ENCODE measurements at places on chromosomes 3 and 15.

GRCh38 chr3:186544281-186544680, at the start of gene CRYGS:
Gene CRYGS, minus strand, starts transcription at chr3:186544380. Its CDS starts 54 bp downstream, at chr3:186544326.
- DNase-seq, result no peak

DNA sequence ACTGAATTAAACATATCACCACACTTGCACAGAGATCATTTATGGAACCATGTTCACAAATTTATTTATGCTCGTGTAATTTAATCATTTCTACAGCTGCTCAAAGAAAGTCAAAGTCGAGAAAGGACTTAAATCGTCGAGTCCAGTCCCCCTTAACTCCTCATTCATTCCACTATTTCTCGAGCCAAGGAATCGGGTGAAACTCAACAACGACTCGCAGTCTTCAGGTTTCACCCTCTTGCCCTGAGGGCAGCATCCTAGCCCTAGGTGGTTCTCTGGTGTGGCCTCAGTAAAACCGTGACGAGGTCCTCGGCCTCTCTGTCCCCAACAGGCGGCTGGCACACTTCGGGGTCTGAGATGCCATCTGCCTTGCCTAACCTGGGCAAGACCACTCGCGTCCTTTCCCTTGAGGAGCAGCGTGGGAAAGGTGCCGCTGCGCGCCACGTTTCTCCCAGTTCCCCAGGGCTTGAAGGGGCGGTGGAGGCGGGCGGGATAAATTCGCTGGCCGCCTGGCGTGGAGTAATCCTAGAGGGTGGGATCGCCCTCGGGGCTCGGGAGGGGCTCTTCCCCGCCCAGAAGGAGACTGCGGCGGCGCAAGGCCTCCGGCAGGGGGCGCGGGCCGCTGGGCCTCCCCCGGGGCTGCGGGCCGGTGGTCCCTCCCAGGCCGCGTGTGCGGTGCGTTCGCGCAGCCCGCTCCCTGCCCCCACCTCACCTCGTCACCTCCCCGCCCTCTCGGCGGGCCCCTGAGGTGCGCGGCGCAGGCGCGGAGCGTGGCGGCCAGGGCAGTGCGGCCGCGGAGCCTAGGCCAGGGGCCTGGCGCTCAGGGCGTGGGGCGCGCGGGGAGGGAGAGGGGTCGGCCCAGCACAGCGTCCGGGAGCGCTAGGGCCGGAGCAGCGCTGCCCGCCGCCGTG, at the start of gene ZNF639:
Gene ZNF639, plus strand, starts transcription at position 746 of the 911 bp plus-strand sequence. CDS start 5,263 bp downstream, outside the sequence.
- peak; percentile 96 for DNase-seq

- no peak for DNase-seq
Measured at GRCh38 chr3:182133752-182134151, 422.0 kb downstream of the SOX2 start.

- no peak for DNase-seq
Measured at GRCh38 chr3:79236496-79236895, 531.3 kb downstream of the ROBO1 start.

DNA sequence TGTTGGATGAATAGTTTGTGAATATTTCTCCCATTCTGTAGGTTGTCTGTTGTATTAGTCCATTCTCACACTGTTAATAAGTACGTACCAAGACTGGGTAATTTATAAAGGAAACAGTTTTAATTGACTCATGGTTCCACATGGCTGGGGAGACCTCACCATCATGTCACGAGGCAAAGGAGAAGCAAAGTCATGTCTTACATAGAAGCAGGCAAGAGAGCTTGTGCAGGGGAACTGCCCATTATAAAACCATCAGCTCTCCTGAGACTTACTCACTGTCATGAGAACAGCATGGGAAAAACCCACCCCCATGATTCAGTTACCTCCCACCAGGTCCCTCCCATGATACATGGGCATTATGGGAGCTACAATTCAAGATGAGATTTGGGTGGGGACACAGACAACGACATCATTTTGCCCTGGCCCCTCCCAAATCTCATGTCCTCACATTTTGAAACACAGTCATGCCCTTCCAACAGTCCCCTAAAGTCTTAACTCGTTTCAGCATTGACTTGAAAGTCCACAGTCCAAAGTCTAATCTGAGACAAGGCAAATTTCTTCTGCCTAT, 133.2 kb downstream of the LMLN start:
- DNase-seq, result no peak

DNA sequence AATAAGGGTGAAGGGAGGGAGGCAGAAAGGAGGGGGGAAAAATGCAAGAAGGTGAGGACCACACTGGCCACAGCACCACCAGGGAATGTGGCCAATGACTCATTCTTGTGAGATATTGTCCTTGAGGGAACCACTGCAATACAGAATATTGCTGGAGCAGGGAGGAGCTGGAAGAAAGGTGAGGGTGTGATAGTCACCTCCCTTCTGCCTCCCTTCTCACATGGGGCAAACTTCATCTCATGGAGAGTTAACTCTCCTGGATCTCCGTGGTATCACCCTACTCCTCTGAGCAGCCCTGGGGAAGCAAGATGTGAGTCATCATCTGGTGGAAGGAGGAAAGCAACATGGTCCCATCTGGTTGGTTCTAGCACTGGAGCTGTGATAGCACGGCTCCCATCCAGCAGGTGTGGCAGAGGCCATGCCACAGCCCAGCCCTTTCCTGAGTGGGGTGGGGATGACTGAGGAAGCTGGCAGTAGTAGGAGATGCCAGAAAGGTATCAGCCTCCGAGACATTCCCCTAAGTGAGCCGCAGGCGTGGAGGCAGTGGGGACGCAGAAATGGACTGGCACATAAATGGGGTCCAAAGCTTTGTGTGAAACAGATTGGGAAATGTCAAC, 115.9 kb upstream of the LPP start:
- DNase-seq, result no peak

GRCh38 chr3:30003741-30004140, 602.7 kb upstream of the TGFBR2 start:
- no peak for DNase-seq

- DNase-seq, result no peak
Measured at GRCh38 chr3:107452436-107452835, 70.3 kb upstream of the BBX start.

DNA sequence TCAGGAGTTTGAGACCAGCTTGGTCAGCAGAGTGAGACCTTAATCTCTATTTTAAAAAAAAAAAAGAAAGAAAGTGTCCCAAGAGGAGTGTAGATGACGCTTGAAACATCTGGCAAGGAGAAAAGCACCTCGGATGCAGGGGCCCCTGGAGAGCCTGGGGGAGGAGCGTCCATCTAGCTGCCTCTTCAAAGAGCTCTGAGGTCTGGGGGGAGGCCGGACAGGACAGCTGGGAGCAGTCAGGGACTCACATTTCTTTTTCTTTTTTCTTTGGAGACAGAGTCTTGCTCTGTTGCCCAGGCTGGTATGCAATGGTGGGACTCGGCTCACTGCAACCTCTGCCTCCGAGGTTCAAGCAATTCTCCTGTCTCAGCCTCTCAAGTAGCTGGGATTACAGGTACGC, 3.3 kb upstream of the IDH2 start:
- no peak for DNase-seq

DNA sequence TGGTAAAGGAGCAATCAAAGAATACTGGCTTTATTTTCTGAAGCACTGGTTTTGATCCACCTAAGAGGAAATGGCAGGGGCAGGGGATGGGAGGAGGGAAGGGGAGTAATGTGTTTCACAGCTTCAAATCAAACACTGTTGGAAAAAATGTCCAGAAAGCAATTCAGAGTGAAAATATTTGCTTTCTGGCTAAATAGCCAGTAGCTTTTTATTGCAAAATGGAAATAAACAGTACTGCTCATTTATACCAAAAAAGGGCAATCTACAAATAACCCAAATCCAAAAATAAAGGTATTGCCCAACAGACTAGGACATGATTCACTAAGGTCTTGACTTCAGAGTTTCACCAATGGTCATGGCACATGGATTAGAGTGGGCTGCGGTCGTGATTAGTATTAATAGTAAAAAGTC, 279.3 kb upstream of the THBS1 start:
- DNase-seq, result no peak

GRCh38 chr3:182979674-182980191, 605 bp downstream of the DCUN1D1 start:
- DNase-seq, result peak; percentile 40

- DNase-seq, result peak; percentile 82
Measured at GRCh38 chr15:81000624-81001151, at the start of gene TLNRD1. Gene TLNRD1, plus strand, starts transcription at chr15:81000923. Its CDS starts 1,349 bp downstream, at chr15:81002272.

DNA sequence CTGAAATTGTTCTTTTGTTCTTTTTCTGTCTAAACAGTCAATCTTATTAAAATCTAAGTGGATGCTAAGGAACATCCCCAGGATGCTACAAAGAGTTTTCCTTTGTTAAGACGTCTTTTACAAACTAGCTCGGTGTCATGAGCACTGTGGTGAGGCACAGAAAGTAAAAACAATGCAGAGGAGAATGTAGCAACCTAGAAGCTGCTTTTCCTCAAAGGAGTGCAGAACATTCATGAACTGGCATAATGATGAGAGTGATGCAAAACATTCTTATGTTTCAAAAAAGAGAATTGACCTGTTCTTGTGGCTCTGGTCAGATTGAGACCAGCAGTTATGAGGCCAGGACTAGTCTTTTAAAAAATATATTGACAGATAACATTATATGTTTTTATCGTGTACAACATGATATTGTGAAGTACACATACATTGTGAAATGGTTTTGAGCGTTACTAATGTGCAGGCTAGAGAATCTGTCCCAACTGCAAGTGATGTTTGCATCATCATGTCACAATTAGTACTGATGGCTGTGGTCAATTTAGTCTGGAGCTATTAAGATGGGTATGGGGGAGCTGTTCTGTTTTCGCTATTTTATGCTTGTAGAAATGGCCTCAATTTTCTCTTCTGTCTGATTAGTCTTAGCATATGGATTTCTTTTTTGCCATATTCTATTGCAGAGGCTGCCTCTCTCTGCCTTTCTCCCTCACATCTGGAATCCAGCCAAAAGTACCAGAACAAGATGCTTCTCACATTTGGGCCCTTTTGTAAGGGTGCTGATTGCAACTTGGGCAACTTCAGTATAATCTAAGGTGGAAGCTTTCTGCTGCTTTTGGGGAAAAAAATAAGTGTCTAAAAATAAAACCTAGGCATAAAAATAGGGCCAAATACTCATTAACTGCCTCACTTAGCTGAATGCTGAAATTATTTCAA, 50.2 kb downstream of the HHLA2 start:
- DNase-seq, result no peak

- DNase-seq, result no peak
Measured at GRCh38 chr3:196927571-196928453, 14.5 kb downstream of the NCBP2 start.

- DNase-seq, result no peak
Measured at GRCh38 chr3:119630880-119631329, 29.5 kb downstream of the POPDC2 start.

DNA sequence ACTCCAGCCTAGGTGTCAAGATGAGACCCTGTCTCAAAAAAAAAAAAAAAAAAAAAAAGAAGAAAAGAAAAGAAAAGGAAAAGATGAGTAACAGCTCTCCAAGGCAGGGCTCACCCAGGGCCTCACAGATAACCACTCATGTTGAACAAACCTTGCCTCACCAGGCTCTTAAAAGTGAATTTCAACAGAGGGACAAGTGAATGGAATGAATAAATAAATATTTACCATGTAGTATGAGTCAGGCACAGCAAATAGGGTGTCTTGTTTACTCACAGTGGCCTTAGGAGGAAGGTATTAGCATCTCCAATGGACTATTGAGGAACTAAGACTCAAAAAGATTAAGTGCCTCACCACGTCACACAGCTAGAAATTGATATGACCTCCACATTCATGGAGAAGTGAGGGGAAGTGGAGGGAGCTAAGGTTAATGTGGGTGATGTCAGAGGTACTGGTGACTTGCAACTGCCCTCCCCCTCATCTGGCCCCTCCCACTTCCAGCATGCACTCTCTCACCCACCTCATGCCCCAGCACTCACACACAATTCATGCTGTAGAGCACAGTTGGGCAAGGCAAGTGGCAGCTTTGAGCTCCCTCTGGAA, 255.5 kb downstream of the UACA start:
- peak; percentile 62 for DNase-seq

DNA sequence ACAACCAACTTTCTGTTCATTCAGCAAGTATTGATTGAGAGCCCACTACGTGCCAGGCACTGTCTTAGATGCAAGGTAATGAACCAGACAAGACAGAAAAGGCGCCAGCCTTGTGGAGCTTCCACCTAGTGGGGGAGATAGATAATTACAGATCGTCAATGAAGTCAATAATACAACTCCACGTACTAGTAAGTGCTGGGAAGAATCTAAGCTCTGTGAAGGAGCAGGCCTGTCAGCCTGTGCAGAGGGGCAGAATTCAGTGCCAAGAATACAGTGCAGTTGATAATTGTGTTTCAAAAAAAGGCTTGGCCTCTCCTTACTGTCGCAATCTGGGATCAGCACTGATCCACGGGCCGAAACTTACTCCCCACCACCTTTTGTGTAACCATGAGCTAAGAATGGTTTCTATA, 186.3 kb downstream of the FEZF2 start:
- DNase-seq, result no peak

DNA sequence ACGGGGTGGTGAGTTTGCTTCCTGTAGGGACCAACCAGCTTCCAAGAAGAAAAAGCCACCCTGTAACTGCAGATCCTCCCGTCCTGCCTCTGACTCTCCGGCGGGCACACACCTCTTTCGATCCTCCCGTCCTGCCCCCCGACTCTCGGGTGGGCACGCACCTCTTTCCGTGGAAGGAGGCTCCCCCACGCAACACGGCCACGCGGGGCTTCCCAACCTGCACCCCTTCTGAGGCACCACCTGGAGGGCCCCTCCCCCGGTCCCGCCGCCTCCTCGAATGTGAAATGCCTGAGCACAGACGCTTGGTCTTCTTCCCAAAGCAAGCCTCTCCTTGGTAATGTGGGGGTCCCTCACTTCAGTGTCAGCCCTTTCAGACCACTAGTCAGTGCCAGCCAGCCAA, 7.3 kb downstream of the ADAMTS17 start:
- DNase-seq, result no peak

DNA sequence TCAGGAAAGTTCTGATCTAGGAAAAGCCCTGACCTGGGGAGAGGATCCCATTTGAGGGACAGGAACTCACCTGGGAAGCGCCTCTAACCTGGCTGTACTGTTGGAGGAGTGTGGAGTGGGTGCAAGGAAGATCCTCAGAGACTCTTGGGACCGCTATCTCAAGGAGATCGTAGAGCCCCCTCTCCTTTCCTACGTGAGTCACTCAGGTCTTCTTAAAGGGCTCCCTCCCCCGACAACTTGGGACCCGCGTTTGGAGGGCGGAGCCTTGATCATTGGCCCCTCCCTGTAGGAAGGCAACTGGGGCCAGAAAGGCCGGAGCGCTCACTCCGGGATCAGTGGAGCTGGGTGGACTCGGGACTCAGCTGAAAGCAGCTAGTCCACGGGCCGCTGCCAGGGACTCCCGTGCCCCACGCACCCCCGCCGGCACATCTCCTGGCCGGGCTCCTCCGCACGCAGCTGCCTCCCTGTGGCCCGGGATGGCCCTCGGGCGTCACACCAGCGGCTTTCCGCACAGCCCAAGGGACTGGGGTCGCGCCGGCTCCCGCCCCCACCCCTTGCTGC, 520 bp downstream of the SLC26A6 start:
- DNase-seq, result peak; percentile 64

DNA sequence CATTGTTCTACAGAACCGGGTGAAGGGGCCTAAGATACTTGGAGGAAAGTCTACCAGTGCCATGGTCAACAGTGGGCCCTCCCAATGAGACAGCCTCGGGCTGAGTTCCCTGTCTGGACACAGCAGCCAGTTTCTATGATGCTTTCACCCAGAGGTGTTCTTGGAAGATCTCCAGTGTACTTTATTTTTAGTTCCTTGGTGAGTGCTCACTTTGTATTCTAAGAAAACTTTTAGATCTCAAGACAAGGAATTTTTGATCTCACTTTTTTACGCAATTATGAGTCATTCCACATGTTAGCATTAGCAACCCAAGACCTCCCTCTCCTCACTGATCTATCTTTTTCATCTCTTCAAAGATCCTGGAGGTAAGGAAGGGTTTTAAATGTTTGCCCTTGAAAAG, 287.7 kb downstream of the RORA start:
- DNase-seq, result no peak
